ENCODE measurements at places on chromosomes 5 and 9.

DNA sequence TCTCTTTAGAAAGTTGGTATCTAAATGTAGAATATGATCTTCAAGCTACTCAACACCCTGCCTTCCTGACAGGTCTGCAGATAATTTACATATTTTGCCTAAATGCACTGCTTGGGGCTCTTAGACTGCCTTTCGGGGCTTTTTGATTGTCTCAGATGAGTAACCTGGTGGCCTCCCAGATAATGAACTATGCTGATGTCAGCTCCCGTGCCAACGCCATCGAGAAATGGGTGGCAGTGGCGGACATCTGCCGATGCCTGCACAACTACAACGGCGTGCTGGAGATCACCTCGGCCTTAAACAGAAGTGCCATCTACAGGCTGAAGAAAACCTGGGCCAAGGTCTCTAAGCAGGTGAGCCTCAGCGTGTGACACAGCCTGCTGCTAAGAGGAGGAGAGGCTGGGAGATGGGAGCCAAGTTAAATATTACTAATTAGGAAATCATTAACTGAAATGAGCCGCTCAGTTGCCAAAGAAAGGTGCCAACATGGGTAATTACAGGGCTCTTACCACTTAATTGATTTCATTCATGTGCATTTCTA lies 20.8 kb upstream of the CKMT2 start:
- DNase-seq, result no peak

GRCh38 chr9:121217609-121218292 lies 16.1 kb upstream of the RAB14 start:
- no peak for DNase-seq

DNA sequence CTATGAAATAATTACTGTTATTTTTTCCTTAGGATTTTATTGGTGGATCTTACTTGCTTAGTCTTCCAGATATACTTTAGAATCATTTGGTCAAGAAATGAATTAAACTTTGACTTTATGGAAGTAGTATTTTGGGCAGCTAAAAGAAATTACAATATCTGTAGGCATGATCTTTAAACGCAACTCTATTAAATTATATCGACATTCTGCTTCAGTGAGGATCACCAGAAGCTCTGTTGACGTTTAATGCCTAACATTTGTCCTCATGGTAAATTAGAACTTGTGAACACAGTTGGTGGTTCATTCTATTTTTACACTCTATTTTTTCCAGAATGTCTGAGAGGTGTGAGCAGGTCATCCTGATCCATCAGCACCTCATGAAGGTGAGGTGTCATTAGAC lies 211.6 kb downstream of the TMEM167A start:
- no peak for DNase-seq

DNA sequence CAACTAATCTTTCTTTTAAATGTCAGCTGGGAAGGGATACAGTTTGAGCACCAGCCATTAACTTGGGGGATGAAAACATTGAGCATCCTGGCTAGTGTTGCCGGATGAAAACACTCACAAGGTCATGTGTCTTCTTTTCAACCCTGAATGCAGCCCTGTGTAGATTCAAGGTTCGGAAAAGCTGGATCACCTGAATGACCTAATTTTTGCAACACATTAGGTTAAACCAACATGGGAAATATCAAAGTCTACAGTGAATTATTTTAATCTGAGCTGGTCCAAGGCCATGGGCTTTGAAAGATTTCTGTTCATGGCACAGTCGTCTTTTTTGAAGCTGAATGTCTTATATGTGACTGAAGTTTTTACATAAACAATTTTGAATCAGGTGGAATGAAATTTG lies 281.2 kb downstream of the ARHGEF28 start:
- no peak for DNase-seq

DNA sequence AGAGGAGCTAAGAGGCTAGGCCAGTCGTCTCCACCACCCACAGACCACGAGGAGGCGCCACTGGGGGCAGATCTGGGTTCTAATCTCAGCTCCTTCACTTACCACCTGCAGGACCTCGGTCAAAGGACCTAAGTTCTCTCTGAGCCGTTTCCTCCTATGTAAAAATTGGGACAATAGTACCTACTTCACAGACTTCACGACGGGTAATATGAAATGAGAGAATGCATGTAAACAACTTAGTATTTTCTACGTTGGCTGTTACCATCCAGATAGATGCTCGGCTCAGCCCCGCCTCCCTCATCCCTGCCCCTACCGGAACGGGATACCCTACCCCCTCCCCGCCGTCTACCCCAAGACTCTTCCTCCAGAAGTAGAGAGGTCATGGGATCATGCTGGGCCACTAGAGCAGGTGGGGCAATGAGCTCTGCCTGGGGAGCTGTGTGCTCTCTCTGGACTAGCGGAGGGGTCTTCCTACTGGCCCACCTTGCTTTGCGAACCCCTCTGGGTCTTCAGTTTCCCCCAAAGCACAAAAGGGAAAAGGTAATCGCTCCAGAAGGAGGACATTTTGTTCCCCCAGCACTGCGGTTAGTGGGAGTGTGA lies 541 bp downstream of the GNPDA1 start:
- no peak for DNase-seq

GRCh38 chr5:175740014-175740413 lies 82.1 kb downstream of the HRH2 start:
- DNase-seq, result no peak

DNA sequence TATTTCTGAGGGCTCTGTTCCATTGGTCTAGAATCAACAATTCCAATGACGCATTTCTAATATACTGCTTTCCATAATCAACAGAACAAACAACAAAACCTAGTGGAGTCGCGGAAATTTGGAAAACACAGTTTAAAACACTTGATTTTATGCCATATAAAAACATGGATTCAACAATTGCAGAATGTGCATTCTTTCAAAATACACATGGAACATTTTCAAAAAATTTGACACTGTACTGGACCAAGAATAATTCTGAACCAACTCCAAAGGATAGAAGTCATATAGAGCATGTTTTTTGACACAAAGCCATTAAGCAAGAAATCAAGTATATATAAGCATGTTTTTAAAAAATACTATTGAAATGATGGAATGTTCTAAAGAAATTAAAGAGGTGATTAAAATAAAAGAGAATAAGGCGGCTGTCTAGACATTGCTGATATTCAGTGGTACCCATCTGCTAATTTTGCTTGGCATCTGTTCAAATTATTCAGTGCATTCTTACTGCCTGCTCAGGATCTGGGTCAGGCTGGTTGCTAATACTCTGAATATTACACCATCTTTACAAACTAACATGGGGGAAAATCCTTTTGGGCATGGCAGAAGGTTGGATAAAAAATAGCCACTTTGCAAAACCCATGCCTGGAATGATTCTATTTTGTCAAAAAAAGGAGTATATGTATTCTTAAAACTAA lies 221.3 kb downstream of the NPR3 start:
- no peak for DNase-seq

DNA sequence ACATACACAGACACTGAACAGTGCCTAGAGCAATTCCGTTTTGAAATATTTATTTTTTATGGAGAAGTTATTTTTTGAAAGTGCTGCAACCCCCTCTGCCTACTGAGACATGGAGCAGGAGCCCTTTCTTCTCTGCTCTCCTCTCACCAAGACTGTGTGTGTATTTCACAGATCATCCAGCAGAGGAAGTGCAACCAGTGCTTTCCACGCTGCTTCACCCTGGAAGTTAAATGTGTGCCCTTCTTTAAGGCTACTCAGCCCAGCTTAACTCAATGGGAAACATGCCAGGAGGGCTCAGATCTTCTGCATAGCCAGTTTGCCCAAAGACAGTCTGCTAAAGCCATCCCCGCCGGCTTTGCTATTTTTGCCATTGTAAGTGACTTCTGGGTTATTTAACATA lies 606.3 kb downstream of the TLE1 start:
- DNase-seq, result no peak

GRCh38 chr5:16894236-16895057 lies 41.6 kb downstream of the MYO10 start:
- DNase-seq, result no peak

DNA sequence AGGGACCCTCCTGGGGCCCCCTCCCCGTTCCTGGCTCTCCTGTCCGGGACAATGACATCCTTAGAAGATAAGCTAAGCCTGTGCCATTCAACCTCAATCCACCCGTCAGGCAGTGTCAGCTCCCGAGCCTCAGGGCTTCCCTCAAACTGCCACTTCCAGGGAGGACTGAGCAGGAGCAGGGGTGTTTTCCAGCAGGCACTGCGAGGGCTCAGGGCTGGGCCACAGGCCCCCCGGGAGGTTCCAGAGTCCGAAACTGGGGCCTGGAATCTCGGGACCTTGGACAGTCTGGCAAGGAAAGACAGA lies 26.2 kb downstream of the LHX3 start:
- DNase-seq, result no peak

DNA sequence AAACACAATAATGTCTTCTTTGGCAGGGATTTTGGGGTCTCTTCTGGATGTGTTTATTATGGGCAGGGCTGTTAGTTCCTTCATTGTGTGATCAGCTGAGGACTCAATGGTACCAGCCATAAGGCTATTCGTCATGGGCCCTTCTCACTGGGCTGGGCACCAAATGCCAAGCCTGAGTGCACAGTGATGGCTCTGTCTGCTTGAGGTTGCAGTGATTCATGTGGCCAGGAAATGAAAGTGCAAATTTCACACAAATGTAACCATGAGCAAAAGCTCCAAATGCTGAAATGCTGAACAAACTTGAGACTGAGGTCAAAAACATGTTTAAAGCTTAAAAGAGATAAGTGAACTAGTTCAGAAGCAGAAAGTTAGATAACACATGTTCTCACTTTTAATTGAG lies 191.0 kb downstream of the TARS1 start:
- DNase-seq, result no peak

DNA sequence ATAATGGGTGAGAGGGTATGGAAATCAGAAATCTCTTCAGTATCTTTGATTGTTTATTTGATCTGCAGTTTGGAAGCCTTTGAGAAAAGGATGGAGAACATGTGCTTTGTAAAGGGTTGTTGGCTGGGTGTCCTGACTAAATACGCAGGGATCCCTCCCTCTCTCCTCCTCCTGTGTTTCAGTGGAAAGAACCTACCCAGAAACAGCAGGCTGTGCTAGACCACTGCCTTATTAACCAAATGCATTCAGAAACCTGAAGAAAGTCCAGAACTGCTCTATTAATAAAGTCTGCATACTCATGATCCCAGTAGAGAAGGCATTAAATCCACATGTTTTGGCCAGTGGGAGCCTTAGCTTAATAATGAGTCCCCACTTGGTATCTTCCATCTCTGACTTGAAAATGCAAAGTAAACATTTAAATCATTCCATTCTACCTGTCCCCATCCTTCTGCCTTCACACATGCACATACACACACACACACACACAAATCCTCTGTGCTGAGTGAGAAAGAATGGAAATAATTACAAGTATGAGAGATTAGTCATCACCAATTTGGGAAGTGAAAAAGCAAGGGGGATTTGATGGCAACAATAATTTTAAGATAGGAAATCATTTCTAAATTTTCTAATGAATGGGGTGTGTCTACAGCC lies 10.0 kb upstream of the LECT2 start:
- DNase-seq, result no peak

DNA sequence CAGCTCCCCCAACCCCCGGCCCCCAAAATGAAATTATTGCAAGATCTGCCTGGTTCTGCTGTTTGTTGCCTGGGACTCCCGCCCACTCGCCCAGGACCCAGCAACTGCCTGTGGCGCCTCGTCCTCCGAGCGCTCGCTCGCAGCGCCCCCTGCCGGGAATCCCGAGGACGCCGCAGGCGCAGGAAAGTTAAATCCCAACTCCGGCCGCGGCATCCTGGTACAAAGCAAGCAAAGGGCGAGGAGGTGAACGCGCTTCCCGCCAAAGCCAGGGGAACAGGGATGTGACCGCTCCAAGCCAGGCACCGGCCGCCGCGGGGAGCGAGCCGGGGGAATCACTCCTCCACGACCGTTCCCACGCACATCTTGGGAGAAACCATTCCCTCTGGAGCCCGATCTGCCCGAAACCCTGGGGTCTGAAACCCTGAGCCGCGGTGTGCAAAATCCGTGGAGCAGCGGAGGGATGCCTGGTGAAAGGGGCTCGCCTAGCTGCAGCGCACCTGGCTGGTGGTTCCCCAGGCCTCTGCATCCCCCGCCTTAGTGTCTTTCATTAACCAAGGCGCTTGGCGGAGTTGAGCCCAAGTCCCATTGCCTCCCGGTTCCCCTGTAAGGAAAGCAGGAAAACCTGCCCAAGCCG lies 1.3 kb downstream of the SEMA5A start:
- DNase-seq, result peak; percentile 68

DNA sequence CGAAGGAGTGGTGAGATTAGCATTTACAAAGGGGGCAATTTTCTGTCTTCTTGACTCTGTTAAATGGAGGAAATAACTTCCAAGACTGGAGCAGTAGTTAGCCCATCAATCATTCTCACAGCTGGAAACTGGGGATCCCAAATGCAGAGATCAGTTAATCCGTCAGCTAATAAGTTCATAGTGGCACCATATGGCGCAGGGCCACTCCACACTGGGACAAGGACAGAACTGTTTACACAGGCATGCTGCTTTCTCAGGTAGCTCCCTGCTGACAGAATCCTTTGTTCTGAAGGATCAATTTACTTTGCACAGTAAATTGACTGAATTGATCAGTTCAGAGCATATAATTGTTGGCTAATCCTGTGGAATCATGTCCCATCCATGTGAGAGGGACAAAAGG lies 395.7 kb downstream of the TMEM161B start:
- DNase-seq, result no peak

GRCh38 chr5:2250365-2250950 lies 367.7 kb upstream of the IRX4 start:
- no peak for DNase-seq

GRCh38 chr5:45512521-45512920 lies 183.7 kb downstream of the HCN1 start:
- DNase-seq, result no peak

- DNase-seq, result no peak
Measured at GRCh38 chr9:129483415-129484351, 137.2 kb downstream of the C9orf50 start.

DNA sequence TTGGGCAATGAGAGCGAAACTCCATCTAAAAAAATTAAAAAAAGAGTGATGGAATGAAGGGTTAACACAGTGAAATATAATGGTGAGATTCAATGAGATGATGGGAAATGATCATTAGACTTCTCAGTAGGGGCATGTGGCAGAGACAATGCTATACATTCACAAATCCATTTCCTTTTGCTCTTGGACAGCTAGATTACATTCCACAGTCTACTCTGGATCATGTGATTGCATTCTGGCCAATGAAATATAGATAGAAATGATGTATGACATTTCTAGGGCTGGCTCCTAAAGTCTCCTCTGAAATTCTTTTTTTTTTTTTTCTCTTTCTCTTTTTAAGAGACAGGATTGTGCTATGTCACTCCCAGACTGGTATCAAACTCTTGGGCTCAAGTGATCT lies 3.8 kb upstream of the GALT start:
- DNase-seq, result no peak

DNA sequence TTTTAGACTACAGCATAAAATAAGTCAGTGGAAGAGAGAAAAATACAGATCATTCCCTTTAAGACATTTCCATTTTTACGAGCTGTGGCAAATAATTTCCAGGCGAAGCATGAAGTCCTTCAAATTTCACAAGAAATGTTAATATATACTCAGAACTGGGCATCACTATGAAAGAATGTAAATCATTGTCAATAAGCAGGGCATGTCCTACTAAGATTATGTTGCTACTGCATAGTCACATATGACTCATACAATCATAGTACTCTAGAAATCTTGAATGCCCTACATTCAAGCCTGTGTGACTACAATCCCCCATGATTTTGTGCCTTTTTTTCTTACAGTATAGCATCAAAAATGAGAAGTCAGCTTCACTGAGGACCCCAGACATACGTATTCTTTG lies 485.2 kb upstream of the FTMT start:
- no peak for DNase-seq
